ENCODE measurements at places on chromosomes 16 and 17. TPM values are rescaled to one million over a fixed set of nuclear protein-coding genes. Genes with fewer than 3 reads are reported as not detected.
A peak's percentile ranks its signal among the peaks of the same experiment; 100 is the strongest.

DNA sequence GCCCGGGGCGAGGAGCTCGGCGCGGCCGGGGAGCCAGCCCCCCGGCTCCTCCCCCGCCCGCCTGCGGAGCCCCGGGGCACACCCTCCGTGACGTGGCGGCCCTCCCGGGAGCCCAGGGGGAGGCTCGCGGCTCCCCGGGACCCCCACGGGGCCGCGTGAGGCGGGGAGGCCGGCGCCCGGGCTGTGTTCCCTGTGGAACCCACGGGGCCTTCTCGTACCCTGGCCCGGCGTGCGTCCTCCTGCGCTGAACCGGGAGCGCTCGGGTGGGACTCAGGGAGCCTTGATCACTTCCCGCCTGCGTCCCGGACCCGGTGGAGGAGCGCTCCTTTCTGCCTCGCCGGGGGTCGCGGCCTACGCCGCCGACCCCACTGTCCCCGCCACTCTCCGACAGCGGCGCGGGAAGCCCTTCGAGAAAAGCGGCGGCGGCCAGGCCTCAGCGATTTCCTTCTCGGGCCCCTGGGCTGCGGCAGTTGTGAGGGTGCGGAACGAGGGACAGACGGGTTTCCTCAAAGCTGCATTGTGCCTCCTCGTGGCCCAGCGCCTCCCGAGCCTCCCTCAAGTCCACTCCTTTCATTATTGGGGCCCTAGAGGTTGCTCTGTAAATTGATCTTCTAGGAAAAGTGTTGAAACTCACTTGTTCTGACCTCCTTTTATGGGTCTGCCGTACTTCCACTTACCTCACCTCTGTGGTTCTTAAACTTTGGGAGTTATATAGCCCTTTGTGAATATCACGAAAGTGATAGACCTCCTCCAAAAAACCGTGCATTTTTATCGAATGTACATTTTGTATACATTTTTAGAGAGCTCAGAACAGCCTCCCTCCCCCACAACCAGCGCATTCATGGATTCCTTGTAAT, 597 bp downstream of the LIG3 start:
- peak; percentile 92 for DNase-seq

Gene CLEC18B
- total RNA-seq = not detected

Gene ODAD4
- 0.71 TPM for total RNA-seq

DNA sequence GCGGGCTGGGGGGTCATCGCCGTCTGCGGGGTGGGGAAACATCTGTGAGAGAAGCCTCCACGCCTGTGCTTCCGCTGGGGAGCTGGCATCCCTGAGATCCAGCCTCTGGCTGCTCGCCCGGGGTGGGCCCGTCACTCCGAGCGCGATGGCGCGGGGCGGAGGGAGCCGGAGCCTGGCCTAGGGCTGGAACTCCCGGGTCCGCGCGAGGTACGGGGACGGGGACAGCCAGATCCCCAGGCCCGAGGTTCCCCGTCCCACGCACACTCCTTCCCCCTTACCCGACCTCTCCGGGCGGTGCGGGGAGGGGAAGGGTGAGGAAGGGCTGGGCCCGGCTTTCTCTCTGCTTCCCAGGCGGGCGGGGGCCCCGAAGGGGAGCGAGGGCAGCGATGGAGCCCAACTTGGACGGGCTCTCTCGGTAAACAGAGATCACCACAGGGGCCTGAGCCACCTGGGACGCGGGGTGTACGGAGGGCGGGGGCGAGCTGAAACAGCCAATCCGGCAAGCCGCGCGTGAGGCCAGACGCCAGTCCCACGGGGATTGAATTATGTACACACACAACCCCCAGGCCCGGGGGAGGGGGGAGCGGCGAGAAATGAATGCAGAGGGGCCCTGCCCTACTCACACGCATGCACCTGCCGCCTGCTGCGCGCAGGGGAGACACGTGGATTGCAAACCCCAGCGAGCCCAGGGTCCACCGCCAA, at the start of gene SLC16A11:
TSS of gene SLC16A11 (minus strand) at position 596 of the 702 bp plus-strand sequence. CDS start at position 17, 579 bp downstream.
- DNase-seq = peak; percentile 81

- DNase-seq = no peak
These were observed 32.4 kb downstream of the CLTC start for GRCh38 chr17:59652119-59652518.

- DNase-seq = no peak
These were observed 18.5 kb upstream of the TOB1 start for GRCh38 chr17:50884439-50885311.

Gene PPP1R1B
- total RNA-seq = 2.0 TPM

DNA sequence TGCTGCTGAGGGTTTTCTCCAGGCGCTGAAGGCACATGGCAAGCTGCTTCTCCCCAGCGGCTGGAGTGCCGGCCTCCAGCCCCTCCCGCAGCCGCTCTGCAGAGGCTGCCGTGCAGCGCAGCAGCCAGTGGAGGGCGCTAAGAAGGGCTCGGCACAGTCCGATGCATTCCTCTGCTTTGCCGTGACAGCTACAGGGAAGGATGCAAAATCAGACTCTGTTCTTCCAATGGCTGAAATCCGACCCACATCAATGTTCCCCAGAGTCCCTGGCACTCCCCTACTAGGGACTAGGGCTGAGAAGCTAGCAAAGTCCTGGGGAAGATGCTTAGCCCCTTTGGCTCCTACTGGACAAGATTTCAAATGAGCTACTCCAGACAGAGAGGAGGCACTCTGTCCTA, 19.0 kb downstream of the MED24 start:
- peak; percentile 68 for DNase-seq

- DNase-seq = no peak
These were observed 25.4 kb downstream of the RANBP10 start for GRCh38 chr16:67780847-67781564.

DNA sequence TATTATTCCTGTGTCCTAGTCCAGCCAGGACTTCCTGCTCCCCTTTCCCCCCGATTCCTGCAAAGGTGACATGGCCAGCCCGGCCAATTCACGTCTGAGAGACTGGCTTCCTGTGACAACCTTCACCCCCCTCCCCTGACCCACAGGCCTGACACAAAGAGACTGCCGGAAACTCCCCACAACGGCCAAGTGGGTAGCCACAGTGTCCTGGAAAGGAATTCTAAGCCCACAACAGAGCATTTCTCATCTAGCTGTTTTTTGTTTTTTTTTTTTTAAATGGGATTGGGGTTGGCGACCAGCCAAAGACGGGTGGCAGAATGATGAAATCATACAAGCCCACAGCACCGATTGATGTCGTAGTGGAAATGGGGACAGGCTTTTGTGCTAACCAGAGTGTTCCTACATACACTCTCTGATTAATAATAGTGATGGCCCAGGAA, 2.8 kb upstream of the XAF1 start:
- DNase-seq = peak; percentile 71

Gene TPPP3
- total RNA-seq = 183 TPM

Gene P2RX5
- 5.8 TPM for total RNA-seq

Gene KRTAP4-4
- not detected for total RNA-seq

Measured in right cardiac atrium (tissue), 5 donors.